Fibroblast of skin of scalp (primary cell): ENCODE measurements at places on chromosomes 6 and 20.

- DNase-seq = no peak
These were observed 477 bp upstream of the ITPA start for GRCh38 chr20:3208786-3209256.

DNA sequence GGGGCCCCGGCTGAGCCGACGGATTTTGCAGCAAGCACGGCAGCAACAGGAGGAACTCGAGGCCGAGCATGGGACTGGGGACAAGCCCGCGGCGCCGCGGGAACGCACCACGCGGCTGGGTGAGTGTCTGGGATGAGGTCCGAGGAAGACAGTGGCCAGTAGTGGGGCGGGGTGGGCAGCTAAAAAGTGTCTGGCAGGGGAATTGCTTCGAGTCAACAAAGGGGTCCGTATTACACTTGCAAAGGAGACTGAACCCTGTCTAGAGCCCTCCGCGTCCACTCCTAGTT is 356 bp downstream of the BYSL start:
- DNase-seq = no peak

- no peak for DNase-seq
These were observed 79.5 kb downstream of the FYN start for GRCh38 chr6:111793711-111794111.

DNA sequence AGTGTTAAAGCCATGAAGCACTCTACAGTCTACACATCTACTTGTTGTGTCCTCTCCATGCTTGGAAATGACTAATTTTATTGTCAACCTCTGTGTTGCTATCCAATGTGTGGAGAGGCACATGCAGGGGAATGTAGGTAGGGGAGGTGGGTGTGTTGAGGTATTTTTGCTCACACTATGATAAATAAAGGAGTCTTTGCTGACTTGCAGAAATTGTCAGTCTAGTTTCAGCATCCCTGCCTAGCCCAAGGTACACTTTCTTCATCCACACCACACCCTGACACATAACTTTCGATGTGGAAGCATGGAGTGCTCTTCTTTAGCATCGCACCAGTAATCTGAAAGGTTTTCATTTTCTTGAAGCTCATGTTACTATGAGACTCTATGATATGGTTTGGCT is 264.0 kb downstream of the TRDN start:
- no peak for DNase-seq

- DNase-seq = peak; percentile 46
These were observed 405.5 kb upstream of the ADGRB3 start for GRCh38 chr6:68229566-68229965.

DNA sequence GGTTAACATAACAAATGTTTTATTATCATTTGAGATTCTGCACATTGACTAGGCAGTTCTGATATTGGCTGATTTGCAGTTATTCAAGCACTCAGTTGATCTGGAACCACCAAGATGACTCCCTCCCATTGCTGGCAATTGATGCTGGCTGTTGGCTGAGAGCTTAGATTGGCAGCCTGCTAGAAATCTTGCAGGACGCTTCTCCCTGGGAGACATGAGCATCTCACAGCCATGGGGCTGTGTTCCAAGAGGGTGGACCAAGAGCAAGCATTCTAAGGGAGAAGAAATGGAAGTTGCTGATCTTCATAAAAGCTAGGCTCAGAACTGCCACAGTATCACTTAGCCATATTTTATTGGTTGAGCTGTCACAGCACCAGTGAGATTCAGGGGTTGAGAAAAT is 233.4 kb upstream of the ID4 start:
- DNase-seq = no peak

GRCh38 chr6:101851911-101852310 is 458.4 kb downstream of the GRIK2 start:
- DNase-seq = no peak

DNA sequence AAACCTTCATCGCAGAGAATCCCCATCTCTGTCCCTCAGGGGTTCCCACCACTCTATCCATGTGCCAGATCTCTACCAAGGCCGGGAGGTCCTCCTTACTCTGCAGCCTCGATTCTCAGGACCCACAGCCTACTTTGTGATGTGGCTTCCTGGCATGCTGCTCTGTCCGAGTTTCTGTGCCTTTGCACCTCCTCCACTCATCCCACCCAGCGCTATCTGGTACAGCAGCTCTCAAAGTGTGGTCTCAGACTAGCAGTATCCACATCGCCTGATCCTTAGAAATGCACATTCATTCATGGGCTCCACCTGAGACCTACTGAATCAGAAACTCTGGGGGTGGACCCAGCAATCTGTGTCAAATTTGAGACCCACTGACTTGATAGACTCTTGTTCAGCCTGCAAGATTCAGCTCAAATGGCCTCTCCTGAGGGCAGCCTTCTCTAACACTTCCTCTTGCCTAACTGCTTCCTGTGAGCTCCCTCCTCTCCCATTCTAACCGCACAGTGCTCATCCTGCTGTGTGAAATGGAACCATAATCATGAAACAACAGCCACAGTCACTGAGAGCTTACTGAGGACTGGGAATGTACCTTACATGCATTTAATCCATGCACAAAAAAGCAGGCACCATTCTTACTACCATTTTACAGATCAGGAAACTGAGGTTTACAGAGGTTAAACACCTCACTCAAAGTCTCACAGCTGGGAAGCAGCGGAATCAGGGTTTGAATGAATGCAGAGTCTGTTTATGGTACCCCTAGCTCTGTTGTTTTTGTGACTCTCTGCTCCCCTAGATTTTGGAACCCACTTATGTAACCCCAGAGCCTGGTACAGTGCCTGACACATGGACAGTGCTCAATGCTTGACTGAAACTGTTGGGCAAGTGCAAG is 69.4 kb downstream of the JPH2 start:
- no peak for DNase-seq
